ENCODE measurements at places on chromosomes 6 and 20.

- H3K27me3 ChIP-seq: no peaks in the 10 kb centered on the region
- peak overlapping the region; percentile 93 for H3K27ac ChIP-seq
- DNase-seq: peak; percentile 86
- peaks cover 24% of the 10 kb centered on the region for H3K4me1 ChIP-seq
- peak overlapping the region; percentile 41 for H3K4me3 ChIP-seq
- H3K36me3 ChIP-seq: peaks cover 46% of the 10 kb centered on the region
Observed at GRCh38 chr20:21166801-21167200, 40.9 kb downstream of the KIZ start.

DNA sequence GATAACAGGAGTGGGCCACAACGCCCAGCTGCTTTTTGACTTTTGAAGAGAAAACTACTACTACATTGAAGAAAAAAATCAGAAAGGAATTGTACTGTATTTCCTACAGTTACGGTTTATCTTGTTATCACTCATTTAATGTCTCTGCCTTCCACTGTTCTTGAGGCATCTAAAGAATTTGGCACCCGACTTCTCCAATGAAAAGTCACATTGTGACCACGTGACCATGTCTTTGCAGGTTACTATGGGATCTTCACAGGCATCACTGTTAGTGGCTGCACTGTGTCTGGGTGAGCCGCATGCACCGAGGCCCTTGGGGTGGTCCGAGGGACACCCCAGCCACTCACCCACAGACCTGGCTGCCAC lies 26.8 kb downstream of the RRBP1 start:
- H3K4me3 ChIP-seq: no peak overlapping the region
- H3K27me3 ChIP-seq: no peaks in the 10 kb centered on the region
- no peak for DNase-seq
- H3K4me1 ChIP-seq: peaks cover 6% of the 10 kb centered on the region
- H3K27ac ChIP-seq: no peak overlapping the region

GRCh38 chr6:16437095-16437494 lies 198.7 kb downstream of the GMPR start:
- peak overlapping the region; percentile 91 for H3K4me3 ChIP-seq
- H3K27ac ChIP-seq: peak overlapping the region; percentile 94
- peaks cover 40% of the 10 kb centered on the region for H3K36me3 ChIP-seq
- peaks cover 83% of the 10 kb centered on the region for H3K4me1 ChIP-seq

DNA sequence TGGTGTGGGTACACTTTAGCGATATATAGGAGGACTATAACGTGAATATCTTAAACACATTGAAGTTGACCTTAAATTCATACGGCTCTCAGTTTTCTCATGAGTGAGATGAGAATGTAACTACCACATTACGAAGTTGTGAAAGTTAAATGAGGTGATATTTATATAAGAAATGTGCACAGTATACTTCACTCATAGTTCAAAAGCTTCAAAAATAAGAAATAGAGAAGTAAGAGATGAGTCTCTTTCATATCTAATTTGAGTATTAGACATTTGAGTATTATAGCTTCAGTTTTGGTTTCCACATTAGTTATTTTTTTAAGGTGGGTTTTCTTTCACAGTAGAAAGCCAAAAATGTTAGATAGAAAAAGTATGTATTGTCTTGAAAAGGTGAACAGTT lies 183.3 kb downstream of the NKAIN2 start:
- DNase-seq: no peak
- no peak overlapping the region for H3K4me3 ChIP-seq
- H3K36me3 ChIP-seq: no peaks in the 10 kb centered on the region
- no peak overlapping the region for H3K27ac ChIP-seq
- no peaks in the 10 kb centered on the region for H3K27me3 ChIP-seq

- H3K27ac ChIP-seq: no peak overlapping the region
- no peaks in the 10 kb centered on the region for H3K4me1 ChIP-seq
- H3K27me3 ChIP-seq: peaks cover 6% of the 10 kb centered on the region
- H3K36me3 ChIP-seq: no peaks in the 10 kb centered on the region
Observed at GRCh38 chr6:16258709-16259075, 20.3 kb downstream of the GMPR start.

DNA sequence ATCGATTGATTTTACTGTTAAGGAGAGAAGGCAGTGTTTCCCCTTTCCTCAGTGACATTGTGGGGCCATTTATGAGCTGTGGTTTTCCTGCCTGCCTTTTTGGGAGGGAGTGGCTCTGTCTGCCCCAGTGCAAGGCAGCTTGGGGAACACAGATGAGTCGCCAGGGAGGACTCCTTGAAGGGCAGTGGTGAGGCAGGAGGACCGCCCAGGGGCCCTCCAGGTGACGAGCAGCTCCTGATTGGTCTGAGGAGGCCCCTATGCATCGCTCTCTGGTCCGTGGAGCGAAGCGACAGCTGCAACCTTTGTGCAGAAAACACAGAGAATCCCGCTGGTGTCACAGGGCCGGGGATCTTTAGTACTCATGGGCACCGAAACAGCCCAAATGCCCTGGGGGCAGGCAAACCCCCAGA lies 100.3 kb downstream of the TMEM242 start:
- H3K27ac ChIP-seq: peak overlapping the region; percentile 58
- DNase-seq: peak; percentile 77
- H3K27me3 ChIP-seq: peaks cover 2% of the 10 kb centered on the region
- H3K4me3 ChIP-seq: peak overlapping the region; percentile 0

- H3K4me1 ChIP-seq: peaks cover 17% of the 10 kb centered on the region
- H3K36me3 ChIP-seq: no peaks in the 10 kb centered on the region
- peaks cover 19% of the 10 kb centered on the region for H3K27me3 ChIP-seq
- peak overlapping the region; percentile 33 for H3K4me3 ChIP-seq
- peak; percentile 62 for DNase-seq
- no peak overlapping the region for H3K27ac ChIP-seq
Observed at GRCh38 chr6:12605888-12606345, 110.7 kb upstream of the PHACTR1 start.

- H3K27ac ChIP-seq: no peak overlapping the region
- peaks cover 5% of the 10 kb centered on the region for H3K36me3 ChIP-seq
- peaks cover 59% of the 10 kb centered on the region for H3K4me1 ChIP-seq
- no peak for DNase-seq
- no peaks in the 10 kb centered on the region for H3K27me3 ChIP-seq
- no peak overlapping the region for H3K4me3 ChIP-seq
Observed at GRCh38 chr6:135227758-135228157, 46.6 kb downstream of the MYB start.

GRCh38 chr6:71258078-71258866 lies 30.3 kb upstream of the OGFRL1 start:
- no peaks in the 10 kb centered on the region for H3K4me1 ChIP-seq
- no peak overlapping the region for H3K27ac ChIP-seq
- DNase-seq: no peak
- peaks cover 13% of the 10 kb centered on the region for H3K27me3 ChIP-seq
- no peaks in the 10 kb centered on the region for H3K36me3 ChIP-seq

GRCh38 chr6:144878577-144878976 lies 593.4 kb downstream of the UTRN start:
- no peaks in the 10 kb centered on the region for H3K4me1 ChIP-seq
- H3K27me3 ChIP-seq: peaks cover 27% of the 10 kb centered on the region
- H3K4me3 ChIP-seq: no peak overlapping the region
- no peaks in the 10 kb centered on the region for H3K36me3 ChIP-seq
- H3K27ac ChIP-seq: no peak overlapping the region
- DNase-seq: no peak

- H3K36me3 ChIP-seq: no peaks in the 10 kb centered on the region
- DNase-seq: no peak
- no peak overlapping the region for H3K27ac ChIP-seq
- H3K4me3 ChIP-seq: no peak overlapping the region
- peaks cover 23% of the 10 kb centered on the region for H3K4me1 ChIP-seq
Observed at GRCh38 chr6:34891296-34891695, 2.2 kb downstream of the ANKS1A start.

DNA sequence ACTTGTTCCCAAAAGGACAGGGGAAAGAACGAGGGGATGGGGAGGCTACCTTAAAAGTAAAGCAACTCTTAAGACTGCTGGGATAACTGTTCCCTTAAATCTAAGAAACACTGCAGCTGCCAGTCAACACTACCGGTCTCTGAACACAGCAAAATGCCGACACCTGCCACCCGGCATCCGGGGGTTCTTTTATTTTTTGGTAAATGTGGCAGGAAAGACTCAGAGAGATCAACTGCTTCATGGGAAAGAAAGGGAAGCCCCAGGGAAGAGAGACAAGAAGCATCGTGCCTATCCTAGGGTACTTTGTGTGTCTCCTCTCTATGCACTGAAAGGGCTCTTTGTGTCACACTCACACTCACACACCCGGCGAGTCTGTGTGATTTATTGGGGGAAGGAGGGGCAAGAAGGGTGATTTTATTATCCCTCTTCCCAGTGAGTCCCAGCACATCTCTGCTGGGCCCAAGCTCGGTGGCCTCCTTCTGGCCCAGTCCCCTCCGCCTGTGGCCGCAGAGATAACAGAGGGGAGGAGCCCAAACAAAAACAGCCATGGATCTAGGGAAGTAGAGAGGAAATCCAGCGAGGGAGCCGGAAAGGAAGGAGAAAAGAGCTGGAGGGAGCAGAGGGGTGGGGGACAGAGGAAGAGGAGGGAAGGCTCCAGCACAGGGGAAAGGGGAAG lies 1.4 kb downstream of the FYN start:
- H3K4me3 ChIP-seq: peak overlapping the region; percentile 90
- H3K4me1 ChIP-seq: peaks cover 50% of the 10 kb centered on the region
- peak; percentile 59 for DNase-seq
- H3K27ac ChIP-seq: peak overlapping the region; percentile 93

DNA sequence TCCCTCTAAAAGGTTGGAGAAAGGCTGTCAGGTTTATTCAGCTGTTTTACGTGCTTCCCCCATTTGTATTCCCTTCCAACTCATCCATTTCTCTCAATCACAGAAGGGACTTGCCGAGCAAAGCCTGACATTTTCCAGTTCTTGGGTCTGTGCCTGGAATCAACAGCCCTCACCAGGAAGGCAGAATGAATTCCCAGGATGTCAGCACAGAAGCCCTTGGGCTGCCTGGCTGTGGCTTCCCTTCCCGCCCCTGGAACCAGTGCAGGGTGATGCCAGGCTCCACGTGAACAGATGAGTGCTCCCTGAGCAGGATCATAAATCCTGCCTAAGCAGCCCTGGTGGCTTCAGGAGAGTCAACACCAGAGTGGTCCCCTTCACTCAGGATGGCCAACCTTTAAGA lies 86.1 kb upstream of the CD83 start:
- no peak overlapping the region for H3K27ac ChIP-seq
- no peak for DNase-seq

DNA sequence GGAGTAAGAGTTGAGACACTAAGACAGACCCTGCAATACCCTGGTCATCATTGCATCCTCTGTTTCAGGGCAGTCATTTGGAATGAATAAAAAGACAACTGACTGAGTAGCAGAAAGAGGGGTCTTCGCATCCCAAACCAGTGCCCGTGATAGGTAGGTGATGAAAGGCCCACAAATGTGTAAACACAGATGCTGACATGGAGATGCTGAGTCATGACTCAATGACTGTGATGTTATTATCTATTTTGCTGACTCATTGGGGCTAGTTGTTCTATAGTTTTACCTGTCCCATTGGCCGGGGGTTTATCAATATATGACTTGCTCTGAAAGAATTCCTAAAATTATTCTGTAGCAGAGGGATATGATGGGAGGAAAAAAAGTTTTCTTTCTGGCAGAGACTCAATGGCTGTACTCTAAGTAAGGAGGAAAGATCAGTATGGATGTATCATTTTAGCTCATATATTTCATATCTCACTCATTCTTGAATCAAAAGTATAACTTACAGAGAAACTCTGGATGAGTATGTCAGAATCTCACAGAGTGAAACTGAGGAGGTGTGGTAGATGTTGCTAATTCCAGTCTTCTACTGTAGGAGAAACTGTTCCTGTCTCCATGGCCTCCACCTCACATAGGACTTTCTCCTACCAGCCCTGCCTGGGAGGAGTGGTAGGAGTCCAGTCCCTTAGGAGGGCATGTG lies 119.9 kb upstream of the PREP start:
- H3K4me3 ChIP-seq: no peak overlapping the region
- H3K36me3 ChIP-seq: peaks cover 23% of the 10 kb centered on the region
- H3K27ac ChIP-seq: no peak overlapping the region
- H3K4me1 ChIP-seq: peaks cover 13% of the 10 kb centered on the region
- no peaks in the 10 kb centered on the region for H3K27me3 ChIP-seq

DNA sequence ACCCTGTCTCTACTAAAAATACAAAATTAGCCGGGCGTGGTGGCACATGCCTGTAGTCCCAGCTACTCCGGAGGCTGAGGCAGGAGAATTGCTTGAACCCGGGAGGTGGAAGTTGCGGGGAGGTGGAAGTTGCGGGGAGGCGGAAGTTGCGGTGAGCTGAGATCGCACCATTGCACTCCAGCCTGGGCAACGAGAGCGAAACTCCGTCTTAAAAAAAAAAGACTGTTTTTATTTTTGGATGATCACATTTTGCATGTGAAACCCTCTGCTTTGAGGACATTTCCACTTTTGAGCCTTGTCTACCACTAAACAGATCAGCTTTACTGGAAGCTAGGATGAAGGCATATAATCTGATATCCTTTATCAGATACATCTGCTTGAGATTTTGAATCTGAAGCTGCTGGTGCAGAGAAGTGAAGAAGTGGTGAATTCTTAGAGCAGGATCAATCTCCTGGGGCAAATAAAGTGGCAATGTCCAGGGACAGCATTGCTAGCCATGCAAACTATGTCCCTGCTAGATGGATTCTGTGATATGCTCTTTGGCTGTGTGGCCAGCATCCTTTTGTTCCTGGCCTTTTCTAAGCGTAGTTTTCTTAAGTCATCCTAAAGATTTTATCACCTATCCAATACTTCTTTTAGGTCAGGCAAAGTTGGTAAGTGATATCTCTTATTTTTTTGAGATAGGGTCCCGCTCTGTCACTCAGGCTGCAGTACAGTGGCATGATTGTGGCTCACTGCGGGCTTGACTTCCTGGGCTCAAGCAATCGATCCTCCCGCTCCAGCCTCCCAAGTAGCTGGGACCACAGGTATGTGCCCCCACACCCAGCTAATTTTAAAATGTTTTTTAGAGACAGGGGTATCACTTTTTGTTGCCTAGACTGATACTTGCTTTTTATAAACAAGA lies 23.3 kb downstream of the RBL1 start:
- DNase-seq: no peak
- H3K27me3 ChIP-seq: no peaks in the 10 kb centered on the region
- no peak overlapping the region for H3K4me3 ChIP-seq

DNA sequence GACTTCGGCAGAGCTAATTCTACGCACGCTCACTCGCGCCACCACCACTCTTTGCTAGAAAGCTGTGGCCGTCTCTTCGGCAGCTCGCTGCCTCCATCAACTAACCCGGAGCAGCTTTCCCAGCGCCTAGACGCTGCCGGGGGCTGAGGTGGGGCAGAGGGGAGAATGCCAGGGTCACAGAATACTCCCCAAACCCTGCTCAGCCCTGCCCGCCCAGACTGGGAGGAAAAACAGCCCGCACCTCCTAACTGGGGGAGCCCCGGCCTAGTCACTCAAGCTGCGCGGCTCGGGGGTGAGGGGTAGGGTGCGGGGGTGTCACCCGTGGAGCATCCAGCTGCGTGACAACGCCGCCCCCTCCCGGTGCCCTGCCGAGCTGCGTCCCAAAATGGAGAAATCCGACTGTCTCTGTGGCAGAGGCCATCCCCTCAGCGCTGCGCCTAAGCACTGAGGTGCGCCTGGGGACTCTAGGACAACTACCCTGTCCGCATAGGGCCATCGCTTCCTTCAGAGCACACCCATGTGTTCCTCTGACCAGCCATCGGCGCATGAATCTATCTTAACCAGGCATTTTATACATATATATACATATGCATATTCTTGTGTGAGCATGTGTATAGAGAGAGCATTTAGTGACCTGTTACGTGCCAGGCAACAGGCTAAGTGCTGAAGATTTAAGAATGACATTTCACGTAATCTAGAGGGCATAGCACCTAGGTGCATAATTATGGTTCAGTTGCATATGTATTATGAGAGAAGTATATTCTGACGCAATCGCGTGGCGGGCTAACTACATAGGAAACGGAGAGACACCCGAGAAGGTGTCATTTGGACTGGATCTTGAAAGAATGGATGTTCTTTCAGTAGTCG lies 1.5 kb upstream of the TENT5A start:
- peaks cover 4% of the 10 kb centered on the region for H3K36me3 ChIP-seq
- peak overlapping the region; percentile 79 for H3K27ac ChIP-seq
- H3K4me1 ChIP-seq: peaks cover 19% of the 10 kb centered on the region

Data from activated CD8-positive, alpha-beta memory T cell treated with anti-CD3 and anti-CD28 coated beads, Interleukin-2, amount 10 ng/mL, durations not matched to agents 7 days and 5 days (primary cell).